ENCODE measurements at places on chromosomes 2 and 18.

GRCh38 chr2:136217996-136218395 lies 100.0 kb upstream of the CXCR4 start:
- DNase-seq = no peak

- no peak for DNase-seq
Measured at GRCh38 chr2:201964631-201965206, 68.9 kb upstream of the FZD7 start.

- DNase-seq = no peak
Measured at GRCh38 chr2:62099050-62099449, 96.9 kb upstream of the B3GNT2 start.

DNA sequence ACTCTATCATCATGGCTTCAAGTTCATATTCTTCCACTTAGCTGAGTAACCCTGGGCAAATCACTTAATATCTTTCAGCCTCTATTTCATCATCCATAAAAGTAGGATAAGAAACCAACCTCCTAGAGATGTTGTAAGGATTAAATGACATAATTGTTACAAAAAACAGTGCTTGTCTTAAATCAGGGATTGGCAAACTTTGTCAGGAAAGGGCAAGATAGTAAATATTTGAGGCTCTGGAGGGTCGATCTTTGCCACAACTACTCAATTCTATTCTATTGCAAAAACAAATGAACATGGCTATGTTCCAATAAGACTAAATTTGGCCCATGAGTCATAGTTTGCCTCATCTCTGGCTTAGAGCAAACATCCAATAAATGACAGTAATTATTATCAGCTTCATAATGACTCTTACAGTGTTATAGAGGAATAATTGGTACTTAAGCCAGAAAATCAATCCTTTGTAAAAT lies 184.7 kb downstream of the SATB2 start:
- no peak for DNase-seq

- DNase-seq = no peak
Measured at GRCh38 chr18:48765053-48765452, 185.7 kb downstream of the SMAD7 start.

DNA sequence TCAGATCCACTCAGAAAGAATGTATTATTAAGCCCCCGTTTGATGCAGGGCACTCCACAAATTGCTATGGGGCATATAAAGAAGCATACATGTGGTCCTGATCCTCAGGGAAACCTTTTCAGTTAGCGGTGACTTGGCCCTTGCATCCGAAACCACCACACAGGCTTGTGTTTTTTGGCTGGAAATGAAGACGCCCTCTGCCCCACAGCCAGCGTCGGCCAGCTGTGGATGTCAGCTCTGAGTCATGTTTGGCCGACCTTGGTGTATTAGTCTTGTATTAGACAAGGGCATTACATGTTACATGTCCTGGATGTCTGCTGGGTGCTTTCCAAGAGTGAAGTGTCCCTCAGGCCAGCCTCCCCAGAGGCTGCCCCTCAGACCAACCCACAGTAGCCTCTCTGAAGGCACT lies 107.6 kb upstream of the MAP3K20 start:
- no peak for DNase-seq

DNA sequence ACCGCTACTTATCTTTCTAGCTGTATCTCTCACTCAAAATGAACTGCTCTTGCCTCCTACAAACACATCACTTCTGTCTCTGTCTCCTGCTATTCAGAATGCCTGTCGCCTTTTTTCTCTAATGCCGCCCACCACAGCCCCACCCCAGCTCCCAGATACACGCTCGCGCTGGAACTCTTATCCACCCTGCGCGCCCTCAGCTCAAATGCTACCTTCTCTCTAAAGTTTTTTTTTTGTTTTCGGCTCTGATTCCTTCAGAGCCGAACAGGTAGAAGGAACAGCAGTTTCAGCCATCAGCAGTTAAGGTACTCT lies 3.9 kb upstream of the SOS1 start:
- DNase-seq = no peak

GRCh38 chr2:164696634-164697033 lies 75.4 kb upstream of the GRB14 start:
- no peak for DNase-seq

- DNase-seq = no peak
Measured at GRCh38 chr2:207683879-207684627, 27.4 kb upstream of the CCNYL1 start.

DNA sequence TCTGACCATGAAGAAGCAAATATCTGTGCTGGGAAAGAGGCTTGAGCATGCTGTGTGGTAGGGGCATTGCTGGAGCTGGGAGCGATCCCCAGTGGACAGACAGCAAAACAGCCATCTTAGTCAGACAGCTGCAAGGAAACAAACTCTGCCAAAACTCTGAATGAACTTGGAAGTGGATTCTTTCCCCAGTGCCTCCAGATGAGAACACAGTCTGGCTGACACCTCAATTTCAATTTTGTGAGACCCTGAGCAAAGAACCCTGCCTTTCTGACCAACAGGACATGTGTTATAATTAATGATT lies 23.2 kb upstream of the FAP start:
- no peak for DNase-seq

DNA sequence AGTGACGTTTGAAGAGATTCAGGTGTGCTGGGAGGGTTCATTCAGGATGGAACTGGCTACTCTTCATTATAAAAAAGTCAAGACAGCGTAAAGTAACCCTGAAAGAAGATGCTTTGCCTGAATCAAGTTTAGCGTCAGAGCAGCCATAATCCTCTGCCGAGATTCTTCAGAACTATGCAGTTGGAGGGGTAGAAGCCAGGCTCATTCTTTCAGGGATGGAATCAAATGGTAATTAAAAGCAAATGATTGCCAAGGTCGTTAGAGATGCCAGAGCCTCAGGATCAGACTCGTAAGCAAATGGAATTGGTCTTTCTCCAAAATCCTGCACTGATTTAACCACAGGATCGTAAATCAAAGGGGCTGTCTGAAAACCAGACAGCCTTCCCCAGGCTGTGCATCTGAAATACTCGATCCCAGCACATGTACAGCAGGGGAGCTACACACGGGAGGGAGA lies 21.9 kb downstream of the APCDD1 start:
- no peak for DNase-seq

DNA sequence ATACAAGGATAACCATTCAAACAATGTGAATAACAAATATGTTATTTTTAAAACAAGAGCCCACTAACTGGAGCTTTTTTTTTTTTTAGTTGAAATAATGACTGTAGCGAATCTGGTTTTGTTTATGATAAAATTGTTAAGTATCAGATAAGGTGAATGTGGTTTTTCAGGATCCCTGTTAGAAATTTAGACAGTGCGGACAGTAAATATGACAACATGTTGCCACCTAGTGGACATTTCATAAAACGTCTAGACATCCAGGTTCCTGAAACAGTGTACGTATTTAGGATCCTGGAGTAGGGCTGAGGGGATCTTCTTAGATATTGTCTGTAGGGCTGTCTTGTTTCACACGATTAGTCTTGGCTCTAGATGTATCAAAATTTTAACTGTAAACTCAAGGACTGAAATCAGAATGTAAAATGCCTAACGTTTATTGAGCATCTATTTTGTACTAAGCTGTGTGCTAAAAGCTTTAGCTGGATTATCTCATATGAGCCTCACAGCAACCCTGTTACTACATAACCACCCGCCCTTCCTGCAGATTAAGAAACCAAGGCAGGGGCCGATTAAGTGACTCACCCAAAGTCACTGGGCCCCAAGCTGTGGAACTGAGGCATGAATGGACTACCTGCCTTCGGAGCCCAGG lies 23.9 kb upstream of the CCDC68 start:
- no peak for DNase-seq

GRCh38 chr2:75522543-75523312 lies 38.0 kb downstream of the EVA1A start:
- DNase-seq = no peak

DNA sequence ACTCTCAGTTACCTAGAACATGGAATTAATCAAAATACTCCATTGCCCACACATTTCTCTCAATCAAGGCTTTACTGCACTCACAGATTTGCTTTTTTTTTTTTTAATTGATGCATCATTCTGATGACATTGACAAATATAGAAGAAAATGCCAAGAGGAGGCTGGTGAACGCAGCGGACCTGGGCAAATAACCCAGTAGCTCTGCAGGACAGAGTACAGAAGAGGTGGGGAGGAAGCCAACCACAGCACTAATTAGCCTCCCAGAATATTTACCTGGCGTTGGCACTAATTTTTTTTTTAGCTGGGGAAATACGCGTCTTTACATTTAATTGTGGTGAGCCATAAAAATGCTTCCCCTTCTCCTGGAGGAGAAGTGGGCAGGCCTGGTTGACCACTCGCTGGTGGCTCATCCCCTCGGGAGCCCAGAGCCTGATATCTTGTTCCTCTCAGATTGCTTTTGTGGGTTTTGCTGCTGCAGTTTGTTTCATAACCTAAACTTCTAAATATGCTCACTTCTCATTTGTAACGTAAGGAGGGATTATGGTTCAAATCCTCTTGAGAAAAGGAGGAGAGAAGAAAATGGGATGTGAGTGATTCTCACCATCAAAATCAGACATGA lies 165.8 kb upstream of the EPB41L3 start:
- DNase-seq = no peak

DNA sequence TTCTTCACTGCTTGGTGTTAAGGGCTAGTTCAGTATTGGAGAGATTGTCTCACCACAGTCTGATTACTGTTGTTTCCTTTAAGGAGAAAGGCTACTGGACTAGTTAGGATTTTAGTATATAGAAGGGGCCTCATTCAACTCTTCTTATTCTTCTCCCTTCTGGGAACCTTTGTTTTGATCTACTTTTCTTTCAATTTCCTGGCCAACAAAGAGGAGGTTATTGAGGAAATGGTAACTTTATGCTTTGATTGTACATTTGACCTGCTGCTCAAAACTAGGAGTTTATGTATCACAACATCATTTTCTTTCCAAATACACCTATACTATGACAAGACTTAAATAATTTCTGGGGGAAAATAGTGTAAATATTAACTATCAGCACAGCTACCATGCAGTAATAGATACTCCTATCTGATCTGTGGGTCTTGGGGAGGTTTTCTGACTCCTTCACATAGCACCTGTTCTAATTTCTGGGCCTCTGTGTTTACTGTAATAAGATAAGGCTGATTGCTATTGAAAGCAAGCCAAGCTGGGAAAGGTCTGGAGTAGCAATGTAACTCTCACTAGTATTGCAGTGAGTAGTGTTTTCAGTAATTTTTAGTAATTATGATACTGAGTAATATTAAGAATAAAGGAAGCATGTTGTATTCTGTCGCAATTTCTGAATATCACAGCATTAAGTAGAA lies 395.3 kb downstream of the NUP35 start:
- no peak for DNase-seq

GRCh38 chr2:20433249-20433648 lies 13.6 kb upstream of the RHOB start:
- DNase-seq = no peak

DNA sequence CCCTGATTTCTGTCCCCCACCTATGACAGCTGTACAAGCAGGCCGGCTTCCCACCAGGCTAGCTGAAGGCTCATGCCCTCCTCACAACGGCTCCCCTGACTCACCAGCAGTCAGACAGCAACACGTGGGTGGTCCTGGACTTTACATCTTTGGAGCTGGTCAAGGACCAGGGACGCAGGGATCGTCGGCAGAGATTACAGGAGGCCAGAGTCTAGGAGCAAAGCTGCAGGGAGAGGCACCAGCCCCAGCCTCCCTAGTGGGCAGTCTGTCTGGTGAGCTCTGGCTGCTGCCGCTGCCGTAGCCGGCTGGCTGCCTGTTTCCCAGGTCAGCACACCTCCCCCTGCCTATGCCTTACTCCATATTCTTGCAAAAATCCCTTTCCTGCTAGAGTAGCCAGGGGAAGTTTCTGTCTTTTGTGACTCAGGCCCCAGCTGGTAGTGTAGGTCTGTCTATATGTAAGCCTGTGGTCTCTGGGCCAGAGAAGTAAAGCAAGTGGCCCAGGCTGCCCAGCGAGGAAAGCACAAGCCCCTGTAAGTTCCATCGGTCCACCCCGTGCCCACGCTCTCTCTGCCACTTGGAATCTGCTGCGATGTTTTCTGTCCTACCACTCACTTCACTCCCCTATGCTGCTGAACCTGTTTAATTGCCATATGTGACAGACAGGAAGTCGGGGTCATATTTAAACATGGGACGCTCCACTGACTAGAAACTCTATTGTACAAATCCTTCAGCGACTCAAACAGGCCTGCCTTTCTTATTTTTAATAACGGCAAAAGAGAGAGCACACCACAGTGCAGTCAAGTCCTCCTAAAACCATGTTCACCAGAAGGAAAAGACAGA lies 2.4 kb upstream of the ARHGEF4 start:
- DNase-seq = no peak

- no peak for DNase-seq
Measured at GRCh38 chr2:232636788-232637420, 3.5 kb downstream of the EFHD1 start.

GRCh38 chr2:49260979-49261538 lies 106.7 kb upstream of the FSHR start:
- DNase-seq = no peak

GRCh38 chr18:10523544-10523943 lies 2.3 kb upstream of the NAPG start:
- no peak for DNase-seq

Data from effector memory CD4-positive, alpha-beta T cell (primary cell).